RPMI7951 (cell line): ENCODE measurements at places on chromosomes 3 and 15.

GRCh38 chr3:58535531-58536500, 1.2 kb downstream of the ACOX2 start:
- DNase-seq, result no peak

GRCh38 chr3:30187366-30187765, 419.0 kb upstream of the TGFBR2 start:
- DNase-seq, result no peak

DNA sequence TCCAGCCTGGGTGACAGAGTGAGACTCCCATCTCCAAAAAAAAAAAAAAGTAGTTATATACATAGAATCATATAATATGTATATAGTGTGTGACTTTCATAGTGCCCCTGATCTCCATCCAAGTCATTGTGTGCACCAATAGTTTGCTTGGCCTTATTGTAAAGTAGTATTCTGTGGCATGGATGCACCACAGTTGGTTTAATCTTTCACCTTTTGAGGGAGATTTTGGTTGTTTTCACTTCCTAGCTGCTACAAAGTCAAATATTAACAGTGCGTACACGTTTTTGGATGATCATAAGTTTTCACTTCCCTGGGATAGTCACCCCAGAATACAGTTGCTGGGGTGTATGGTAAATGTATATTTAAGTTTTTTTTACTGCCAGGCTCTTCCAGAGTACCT, 162.8 kb downstream of the PTPRG start:
- no peak for DNase-seq

GRCh38 chr15:68377766-68378165, 54.2 kb downstream of the ITGA11 start:
- no peak for DNase-seq

- no peak for DNase-seq
These were observed 56.6 kb downstream of the ANP32A start for GRCh38 chr15:68764090-68764489.

GRCh38 chr3:26962492-26963360, 340.2 kb downstream of the LRRC3B start:
- no peak for DNase-seq

- DNase-seq, result peak; percentile 75
These were observed 91.1 kb upstream of the RNF7 start for GRCh38 chr3:141646760-141647561.

GRCh38 chr3:10757821-10758130, 58.3 kb upstream of the SLC6A11 start:
- no peak for DNase-seq

- no peak for DNase-seq
These were observed 7.2 kb upstream of the SYNM start for GRCh38 chr15:99097441-99098410.

DNA sequence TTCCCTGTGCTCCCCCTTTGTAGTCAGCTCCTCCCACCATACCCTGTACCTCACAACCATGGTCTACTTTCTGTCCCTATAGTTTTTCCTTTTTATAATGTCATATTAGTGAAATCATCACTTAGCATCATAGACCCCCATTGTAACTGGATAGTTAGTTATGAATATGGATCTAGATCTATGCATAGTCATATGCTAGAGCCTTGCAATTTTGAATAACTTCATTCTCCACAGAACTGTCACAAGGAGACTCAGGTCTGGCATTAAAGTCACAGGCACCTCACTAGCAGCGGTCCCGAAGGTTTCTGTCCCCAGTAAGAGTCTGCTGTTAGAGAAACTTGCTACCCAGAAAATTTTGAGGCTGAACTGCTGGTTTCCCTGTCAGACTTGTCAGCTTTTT, 102.0 kb upstream of the NUDT16 start:
- no peak for DNase-seq

DNA sequence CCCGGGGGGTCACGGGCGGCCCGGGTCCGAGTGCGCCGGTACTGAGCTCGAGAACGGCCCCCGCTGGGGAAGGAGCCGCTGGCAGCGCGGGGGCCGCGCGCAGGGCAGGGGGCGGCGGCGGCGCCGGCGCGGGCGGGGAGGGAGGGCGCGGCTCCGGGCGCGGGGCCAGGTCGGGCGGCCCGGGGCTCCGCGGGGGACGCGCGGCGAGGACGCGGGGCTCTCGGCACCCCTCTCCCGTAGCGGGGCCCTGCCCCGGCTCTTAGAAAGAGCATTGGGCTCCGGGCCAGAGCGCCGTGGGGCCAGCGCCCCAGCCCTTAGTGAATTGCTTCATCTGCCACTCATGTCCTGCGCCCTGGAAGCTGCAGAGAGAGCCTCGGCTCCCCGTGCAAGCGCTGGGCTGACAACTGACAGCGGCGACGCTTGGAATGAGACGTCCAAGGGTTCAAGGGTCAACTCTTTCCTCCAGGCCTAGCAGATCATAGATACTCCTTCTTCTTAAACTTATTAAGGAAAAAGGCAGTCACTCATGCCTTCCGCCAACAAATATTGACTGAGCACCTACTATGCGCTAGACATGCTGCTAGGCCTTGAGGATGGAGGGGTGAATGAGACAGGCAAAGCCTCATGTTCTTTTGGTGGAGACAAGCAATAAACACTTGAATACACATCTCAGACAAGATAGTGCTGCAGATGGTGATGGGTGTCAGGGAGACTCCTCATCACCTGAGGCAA, 140.8 kb downstream of the SMAD6 start:
- DNase-seq, result peak; percentile 73

GRCh38 chr3:129838086-129838485, 55.4 kb downstream of the TMCC1 start:
- DNase-seq, result no peak

GRCh38 chr3:184942735-184943134, 130.8 kb downstream of the VPS8 start:
- DNase-seq, result no peak

GRCh38 chr3:71010726-71011455, 572.6 kb downstream of the FOXP1 start:
- no peak for DNase-seq

- no peak for DNase-seq
These were observed 40.5 kb downstream of the OSTN start for GRCh38 chr3:191239407-191240031.

- DNase-seq, result no peak
These were observed 5.2 kb upstream of the RARRES1 start for GRCh38 chr3:158737410-158737809.

DNA sequence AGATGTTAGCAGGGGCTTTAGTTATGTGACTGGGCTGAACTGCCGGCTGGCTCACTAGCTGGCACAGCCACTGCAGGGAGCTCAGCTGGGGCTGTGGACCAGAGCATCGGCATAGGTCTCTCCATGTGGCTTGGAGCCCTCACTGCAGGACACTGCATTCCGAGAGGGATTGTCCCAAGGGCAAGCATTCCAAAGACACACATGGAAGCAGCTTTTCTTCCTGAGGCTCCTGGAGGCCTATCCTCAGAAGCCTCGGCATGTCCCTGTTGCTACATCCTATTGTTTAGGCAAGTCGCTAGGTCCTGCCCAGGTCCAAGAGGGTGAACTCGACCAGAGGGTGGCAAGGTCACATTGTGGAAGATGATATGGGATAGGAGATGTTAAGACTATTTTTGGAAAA, 209.8 kb downstream of the PLCL2 start:
- no peak for DNase-seq

DNA sequence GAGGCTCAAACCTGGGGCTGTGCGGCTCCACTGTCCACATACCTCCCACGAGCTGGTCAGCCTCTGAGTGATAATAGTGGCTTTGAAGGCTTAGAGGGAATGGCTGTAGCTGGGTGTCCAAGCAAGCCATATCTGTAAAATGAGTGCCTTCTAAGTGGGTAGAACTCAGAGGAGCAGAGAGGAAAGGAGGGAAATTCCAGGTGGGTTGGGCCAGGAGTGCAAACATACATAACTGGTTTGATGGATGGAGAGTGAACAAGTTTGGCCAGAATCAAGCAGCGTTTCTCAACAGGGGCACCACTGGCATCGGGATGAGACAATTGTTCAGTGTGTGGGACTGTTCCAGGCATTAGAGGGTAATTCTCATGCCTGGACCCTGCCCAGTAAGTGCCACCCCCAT, 91.1 kb downstream of the ASB7 start:
- no peak for DNase-seq

DNA sequence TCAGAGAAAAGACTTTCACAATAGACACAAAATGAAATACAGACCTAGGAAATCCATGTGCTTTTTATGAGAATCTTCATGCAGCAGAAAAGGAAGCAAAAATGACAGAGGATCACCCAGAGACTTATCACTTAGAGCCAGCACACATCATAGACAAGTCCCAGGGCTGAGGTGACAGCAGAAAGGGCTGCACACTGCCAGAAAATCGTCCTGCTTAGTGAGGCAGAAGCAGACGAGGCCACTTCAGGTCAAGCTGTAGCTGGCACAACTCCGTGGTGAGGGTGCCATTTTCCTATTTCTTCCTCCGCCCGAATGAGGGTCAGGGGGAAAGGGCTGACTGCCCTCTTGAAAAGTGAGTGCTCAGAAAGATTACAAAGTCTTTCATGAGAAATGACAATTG, 95.9 kb upstream of the TNIK start:
- no peak for DNase-seq

- DNase-seq, result no peak
These were observed 46.5 kb downstream of the NMD3 start for GRCh38 chr3:161267646-161268045.

- DNase-seq, result peak; percentile 41
These were observed 414.5 kb upstream of the MDFIC2 start for GRCh38 chr3:70726961-70727360.

- DNase-seq, result peak; percentile 93
These were observed 52.2 kb downstream of the SEMA5B start for GRCh38 chr3:122975163-122975923.

GRCh38 chr3:129323651-129324294, 45.1 kb downstream of the HMCES start:
- no peak for DNase-seq
